ENCODE measurements at places on chromosomes 13 and 19.
A peak's percentile ranks its signal among the peaks of the same experiment; 100 is the strongest.

DNA sequence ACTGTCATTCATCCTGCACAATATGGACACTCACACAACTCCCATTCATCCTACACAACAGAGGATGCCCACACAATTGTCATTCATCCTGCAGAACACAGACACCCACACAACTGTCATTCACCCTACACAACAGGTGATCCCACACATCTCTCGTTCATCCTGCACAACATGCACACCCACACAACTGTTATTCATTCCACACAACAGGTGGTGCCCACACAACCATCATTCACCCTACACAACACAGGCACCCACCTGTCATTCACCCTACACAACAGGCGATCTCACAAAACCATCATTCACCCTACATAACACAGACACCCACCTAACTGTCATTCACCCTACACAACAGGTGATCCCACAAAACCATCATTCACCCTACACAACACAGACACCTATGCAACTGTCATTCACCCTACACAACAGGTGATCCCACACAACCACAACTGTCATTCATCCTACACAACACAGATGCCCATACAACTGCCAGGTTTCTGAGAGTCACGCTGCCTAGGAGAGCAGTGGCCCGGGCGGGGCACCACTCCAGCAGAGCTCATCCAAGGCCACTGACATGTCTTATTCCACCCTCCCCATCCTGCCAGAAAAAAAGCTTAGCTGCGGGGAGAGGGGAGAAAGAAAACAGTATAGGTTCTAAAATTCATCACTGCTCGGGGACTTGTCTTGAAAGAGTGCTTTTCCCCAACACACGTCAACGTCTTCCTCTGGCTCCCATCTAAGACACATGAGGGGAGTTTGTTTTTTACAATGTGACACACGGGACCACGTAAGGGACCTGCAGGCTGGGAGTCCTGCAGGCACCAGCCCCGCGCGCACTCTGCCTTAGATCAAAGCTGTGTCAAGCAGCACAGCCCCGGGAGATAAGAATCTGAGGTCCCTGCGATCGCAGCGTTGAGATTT, 44.0 kb downstream of the KLF2 start:
- DNase-seq = no peak

GRCh38 chr19:52638601-52639000, 446 bp upstream of the ZNF83 start:
- DNase-seq = peak; percentile 81

- no peak for DNase-seq
Measured at GRCh38 chr19:37969695-37970094, 62.7 kb downstream of the SIPA1L3 start.

GRCh38 chr19:53883231-53883661, 1.2 kb downstream of the PRKCG start:
- no peak for DNase-seq

DNA sequence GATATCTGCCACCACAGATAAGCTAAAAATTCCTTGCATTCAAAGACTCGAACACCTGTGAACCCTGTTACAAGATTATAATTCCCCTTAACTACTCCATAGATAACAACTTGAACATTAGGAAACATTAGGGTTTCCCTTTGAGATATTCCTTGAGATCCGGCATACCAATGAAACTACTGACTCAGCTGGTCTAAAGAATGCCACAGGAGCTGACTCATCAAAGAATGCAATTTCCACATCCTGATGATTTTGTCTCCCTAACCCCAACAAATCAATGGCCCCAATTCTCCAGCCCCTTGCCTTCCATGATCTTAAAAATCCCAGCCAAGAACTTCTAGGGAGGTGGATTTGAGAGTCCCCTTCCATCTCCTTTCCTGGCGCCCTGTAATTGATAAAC, 35.6 kb upstream of the ZNF599 start:
- DNase-seq = peak; percentile 74

GRCh38 chr13:74329962-74330361, 195.8 kb upstream of the KLF12 start:
- DNase-seq = no peak

DNA sequence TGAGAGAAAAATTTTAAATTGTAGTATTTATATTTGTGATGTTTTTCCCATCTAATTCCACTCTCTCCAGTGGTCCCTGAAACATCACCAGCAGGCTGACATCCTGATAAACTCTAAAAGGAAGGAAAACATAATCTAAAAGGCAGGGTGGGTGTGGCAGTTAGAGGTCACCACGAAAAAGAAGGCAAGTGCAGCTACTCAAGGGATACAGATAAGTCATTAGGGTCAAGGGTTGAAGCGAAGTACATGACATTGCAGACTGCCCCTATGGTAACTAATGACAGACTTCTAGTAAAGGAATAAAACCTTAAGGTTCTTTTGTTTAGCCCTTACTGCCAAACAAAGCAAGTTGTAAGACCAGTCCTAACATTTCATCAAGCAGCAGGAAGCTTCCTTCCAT, 6.0 kb upstream of the NEK3 start:
- DNase-seq = no peak

DNA sequence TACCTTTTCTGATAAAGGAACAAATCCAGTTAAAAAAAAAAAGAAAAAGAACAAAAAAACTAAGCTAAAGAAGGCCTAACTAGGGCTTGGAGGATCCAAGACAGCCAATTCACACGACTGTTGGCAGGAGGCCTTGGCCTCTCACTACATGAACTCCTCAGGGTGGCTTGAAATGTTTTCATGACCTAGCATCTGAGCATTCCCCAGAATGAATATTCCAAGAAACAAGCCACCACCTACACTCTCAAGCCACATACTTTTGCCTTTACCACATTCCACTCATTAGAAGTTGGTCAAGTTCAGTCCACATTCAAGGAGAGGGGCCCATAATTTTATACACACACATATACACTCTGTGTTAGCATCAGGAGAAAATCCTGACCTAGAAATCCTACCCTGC, 97.6 kb upstream of the SIAH3 start:
- DNase-seq = no peak

DNA sequence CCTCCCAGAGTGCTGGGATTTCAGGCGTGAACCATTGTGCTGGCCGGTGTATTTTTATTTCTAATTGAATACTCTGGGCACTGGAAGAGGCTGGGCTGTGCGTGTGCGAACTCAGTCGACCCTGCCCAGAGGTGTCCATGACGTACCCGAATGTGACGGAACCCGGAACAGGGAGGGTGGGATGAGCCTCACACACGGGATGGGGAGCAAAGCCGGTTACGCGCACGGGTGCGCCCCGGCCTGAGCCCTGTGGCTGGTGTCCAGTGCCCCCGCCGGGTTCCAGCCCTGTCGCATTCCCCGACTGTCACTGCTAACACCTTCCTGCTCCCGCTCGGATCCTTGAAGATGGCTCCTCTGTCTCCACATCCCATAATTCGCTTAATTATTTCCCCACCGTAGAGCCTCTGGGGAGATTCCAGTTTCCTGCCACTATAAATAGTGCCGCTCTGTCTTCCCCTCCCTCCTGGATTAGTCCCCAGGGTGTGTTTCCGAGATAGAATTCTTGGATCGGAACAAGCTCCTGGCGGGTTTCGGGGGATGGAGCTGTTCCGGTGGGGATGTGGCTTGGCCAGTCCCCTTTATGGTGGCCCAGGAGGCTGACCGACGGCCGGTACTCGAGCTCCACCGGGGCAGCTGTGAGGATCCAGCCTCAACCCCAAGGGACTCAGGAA, 22.0 kb downstream of the SBNO2 start:
- no peak for DNase-seq

DNA sequence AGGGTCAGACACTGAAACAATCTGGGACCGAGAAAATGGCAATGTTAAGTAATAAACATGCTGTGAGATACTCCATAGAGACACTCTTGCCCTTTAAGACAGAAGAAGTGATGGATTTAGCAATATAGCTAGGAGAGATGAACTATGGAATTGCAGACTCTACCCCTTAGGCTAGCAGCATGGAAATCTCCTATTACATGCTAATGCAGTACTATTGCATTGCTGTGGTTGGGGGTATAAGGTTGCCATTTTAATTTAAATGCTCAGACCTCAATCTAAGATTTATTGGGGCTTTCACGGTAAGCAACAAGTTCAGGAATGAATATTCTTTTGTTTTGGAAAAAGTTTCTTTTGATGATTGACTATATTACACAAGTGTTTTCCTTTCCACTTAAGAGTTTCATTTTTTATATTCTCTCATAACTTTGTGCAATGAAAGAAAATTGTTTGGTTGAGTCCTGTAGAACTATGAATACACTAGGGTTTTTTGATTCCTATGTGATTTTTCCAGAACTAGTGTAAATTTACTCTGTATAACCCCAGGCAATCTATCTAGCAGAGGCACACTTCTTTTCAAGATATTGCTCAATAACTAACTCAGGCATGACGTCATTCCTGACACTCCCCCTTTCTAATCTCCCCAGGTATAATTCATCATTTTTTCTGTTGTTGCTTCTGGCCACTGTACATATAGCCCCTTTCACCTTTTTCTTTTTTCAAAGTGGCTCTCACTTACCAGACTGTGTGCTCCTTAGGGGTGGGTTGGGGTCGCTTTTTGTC, 394.7 kb upstream of the KLF12 start:
- DNase-seq = no peak

GRCh38 chr19:40921005-40921897, 39.2 kb upstream of the CYP2A7 start:
- no peak for DNase-seq

DNA sequence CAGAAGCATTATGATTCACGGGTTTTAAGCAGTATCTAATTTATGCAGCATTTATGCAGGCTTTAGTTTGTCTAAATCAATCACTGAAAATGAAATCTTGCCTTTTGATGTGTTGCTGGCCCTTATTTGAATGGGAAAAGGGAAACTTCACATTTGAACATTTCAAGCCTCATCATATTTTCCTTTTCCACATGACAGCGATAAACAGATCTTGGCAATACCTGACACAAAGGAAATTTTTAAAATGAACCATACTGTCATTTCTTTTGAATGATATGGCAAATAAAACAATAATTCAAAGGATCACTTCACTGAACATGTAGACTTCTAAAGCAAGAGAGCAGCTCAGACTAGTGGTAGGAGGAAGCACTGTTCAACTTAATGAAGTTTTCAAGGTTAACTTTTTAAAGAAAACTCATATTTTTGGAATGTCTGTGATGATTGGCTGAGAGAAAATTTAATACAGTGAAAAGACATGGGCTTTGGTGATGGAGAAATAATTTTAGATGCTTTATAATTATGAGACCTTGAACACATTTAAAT, 198.1 kb downstream of the OXGR1 start:
- DNase-seq = peak; percentile 19

GRCh38 chr13:43991773-43992201, 112.1 kb downstream of the LACC1 start:
- no peak for DNase-seq

DNA sequence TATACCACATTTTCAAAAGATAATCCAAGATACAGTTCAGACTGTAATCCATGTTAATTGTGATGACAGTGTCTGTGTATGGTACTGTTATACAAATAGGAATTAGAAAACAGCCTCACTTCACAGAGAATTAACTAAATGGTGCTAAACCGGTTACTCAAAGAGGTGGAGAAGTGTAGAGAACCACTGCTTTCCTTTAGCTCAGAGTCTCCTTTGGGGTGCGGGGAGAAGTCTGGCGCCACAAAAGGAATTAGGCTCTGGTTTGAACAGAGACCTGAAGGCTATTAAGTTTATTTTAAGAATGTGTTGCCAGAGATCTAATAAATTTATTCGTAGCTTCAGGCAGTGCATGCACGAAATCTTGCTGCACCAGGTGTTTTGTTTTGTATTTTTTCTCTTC, 65.8 kb downstream of the FREM2 start:
- DNase-seq = no peak

DNA sequence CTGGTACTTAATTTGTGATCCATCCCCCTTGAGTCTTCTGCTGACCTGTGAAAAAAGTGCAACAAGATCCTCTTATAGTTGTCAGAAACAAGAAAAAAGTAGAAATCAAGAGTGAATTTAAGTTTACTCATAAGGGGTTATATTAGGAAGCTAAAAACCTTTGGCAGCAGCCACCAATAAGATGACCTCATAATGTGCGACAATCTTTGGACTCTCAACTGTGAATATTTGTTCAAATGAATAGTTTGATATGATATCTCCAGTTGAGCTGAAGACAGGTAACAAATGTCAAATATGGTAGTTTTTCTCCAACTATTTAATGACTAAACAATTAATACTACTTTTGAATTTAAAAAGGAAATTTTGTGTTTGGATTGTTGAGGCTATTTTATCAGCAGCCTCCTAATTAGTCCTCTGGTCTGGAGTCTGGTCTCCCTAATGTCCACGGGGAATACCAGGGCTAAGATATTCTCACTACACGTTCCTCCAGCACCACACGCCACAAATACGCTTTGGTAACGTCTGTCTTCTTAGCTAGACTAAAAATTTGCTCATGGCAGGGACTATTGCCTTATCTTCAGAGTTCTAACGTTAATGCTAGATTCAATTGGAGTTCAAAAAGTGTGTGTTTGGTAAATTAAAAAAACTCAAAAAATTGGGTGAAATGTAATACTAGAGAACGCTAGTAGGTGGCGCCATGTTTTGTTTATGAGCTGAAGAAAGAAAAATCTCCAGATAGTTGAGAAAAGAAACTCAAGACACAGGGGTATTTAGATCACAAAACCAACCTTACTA, 51.0 kb upstream of the PDX1 start:
- peak; percentile 36 for DNase-seq

- DNase-seq = no peak
Measured at GRCh38 chr19:31534786-31535657, 185.8 kb upstream of the TSHZ3 start.

DNA sequence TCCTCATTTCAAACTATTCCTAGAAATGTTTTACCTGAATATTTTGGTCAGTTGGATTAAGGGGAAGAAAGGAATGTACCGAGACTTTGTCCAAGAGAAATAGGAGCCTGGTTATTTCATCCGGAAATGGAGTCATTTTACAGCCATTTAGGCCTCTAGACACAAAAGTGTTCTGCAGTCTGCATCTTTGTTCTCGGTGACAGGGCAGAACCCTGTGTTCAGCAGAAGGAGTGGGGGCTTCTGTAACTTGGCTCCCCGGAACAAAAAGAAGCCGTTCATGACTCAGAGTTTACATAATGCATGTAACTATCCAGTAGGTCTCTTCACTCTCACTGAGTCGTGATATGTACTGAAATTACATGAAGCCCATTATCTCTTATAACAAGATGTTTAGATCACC, 21.6 kb upstream of the FNDC3A start:
- DNase-seq = no peak

GRCh38 chr19:44741841-44742329, 6.6 kb upstream of the BCL3 start:
- DNase-seq = peak; percentile 81

DNA sequence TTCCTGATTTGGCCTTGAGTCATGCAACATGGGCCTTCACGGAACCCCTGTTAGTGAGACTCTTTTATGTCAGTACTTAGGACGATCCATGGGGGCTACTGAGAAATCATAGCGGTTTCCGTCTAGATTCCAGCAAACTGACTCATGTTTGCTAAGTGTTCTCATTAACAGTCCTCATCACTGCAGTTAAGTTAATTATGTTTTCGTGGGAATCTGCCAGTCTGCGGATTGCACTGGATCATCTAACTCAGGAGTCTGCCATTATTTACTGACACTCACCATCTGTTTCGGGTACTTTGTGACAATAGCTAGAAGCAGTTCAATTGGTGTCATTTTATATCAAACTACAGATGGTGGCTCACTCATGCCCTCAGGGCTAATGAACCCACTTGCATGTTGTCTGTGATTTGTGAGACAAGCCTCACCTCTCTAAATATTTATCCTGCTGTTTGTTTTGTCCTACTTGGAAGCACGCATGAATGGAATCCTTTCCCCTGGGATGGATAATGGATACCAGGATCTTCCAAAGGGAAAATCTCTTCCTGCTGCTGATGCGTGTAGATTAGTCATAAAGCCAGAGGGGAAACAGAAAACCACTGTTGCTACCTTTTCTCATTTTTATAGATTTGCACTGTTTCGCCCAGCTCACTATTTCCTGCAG, 61.8 kb downstream of the RAB20 start:
- peak; percentile 10 for DNase-seq

Measured in RKO (cell line).